ENCODE measurements at places on chromosomes 7 and 10. TPM values are rescaled to one million over a fixed set of nuclear protein-coding genes. Genes with fewer than 3 reads are reported as not detected.

OR2A12 gene
- not detected for total RNA-seq

STRIP2 gene
- 4.9 TPM for total RNA-seq

NRCAM gene
- 194 TPM for total RNA-seq

INA gene
- total RNA-seq, result 160 TPM

CYP2C9 gene
- not detected for total RNA-seq

USP6NL gene
- 26.0 TPM for total RNA-seq

FBXL13 gene
- 9.2 TPM for total RNA-seq

GPR85 gene
- total RNA-seq, result 58.8 TPM

HOXA13 gene
- total RNA-seq, result not detected

TACC2 gene
- 27.0 TPM for total RNA-seq

NPSR1 gene
- total RNA-seq, result 4.4 TPM

RARRES2 gene
- 4.1 TPM for total RNA-seq

R3HCC1L gene
- 14.7 TPM for total RNA-seq

GPR26 gene
- 12.0 TPM for total RNA-seq

MXI1 gene
- total RNA-seq, result 44.1 TPM

EXOC4 gene
- total RNA-seq, result 106 TPM

NRP1 gene
- total RNA-seq, result 35.0 TPM

ITIH5 gene
- 19.4 TPM for total RNA-seq

TAS2R60 gene
- not detected for total RNA-seq

CHRM2 gene
- total RNA-seq, result 3.0 TPM

TEX36 gene
- total RNA-seq, result not detected

ANKRD61 gene
- not detected for total RNA-seq
